ENCODE measurements at places on chromosomes 5 and 9. TPM values are rescaled to one million over a fixed set of nuclear protein-coding genes. Genes with fewer than 3 reads are reported as not detected.

DNA sequence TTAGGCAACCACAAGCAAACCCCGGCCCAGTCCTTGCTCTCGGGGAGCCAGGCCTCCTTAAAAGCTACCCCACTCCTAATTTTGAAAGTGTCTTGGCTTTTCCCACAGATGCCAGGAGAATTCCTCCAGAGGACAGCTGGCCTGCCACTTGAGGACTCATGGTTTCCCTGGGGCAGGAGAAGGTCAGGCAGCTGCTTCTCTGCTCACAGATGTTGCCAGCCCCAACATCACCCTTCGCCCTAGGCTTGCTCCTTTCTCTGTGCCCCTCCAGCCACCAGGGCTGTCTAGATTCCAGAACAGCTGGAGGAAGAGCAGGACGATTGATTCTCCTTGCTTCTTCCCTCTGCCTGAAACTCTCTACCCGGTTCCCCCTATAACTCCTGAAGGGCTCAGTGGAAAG is 8.5 kb downstream of the GGTA1 start:
- DNase-seq = no peak

DNA sequence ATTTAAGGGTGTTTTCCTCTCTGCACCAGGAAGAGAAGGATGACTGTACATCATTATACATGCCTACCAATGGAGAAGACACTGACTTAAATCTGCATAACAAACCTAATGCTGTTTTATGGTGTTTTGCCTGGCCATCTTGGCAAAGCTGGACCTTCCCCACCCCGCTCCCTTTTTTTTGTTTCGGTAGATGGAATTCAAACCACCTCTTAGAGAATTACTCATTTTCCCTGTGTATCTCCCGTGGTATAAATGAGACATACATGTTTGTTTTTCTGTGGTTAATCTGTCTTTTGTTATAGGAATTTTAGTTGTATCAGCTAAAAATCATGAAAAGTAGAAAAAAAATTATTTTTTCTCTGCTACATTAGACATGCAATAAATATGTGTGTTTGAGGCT is 28.8 kb downstream of the IL12B start:
- DNase-seq = no peak

DNA sequence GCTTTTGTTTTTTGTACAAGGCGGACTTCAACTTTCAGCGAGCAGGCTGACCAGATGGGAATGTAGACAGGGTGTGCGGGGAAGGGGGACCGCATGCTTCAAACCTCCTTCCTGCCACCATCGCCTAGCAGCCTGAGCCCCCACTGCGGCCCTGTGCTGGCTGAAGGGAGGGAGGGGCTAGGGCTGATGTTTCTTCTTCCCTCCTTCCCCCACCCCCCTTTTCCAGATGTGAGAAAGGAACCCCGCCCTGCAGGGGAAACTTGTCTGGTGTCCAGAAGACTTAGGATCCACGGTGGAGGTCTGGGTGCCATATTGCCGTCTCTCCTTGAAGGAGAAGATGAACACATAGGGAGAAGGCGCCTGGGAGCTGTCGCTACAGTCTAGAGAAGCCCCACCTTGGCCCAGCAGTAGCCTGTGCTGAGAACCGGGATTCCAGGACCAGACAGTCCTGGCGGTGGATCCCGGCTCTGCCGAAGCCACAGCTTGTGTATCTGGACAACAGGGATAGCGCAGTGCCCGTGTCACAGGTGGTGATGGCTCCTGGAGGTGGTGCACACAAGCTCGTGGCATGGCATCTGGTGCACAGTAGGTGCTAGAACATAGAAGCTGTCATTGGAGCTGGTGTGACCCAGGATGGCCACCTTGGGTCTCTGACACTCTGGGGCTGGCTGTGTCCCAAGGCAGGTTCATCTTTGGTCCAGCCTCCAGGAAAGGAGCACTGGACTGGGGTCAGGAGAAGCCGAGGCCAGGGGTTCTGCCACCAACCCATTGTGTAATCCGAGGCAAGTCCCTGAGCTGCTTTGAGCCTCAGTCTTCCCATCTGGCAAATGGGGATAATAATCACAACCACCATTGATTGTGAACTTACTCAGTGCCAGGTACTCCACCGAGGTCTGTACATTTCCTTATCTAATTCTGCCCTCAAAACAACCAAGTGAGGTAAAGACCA is 205.6 kb downstream of the C9orf50 start:
- no peak for DNase-seq

DNA sequence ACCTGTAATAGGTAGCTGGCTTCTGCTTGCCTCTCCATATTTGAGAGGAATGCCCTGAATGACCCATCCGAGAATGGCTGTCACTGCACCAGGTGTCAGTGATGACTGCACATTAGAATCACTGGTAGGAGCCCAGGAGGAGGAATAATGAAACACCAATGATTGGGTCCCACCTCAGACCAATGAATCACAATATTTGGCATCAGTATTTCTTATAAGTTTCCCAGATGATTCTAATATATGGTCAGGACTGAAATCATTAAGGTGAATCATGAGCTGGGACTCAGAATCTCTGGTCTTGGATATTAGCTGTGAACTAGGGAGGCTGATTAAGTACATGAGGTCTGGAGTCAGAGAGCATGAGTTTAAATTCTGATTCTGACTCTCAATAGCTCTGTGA is 23.4 kb downstream of the ARSB start:
- DNase-seq = no peak

GRCh38 chr5:56608217-56608925 is 207.0 kb upstream of the MAP3K1 start:
- DNase-seq = no peak

GRCh38 chr5:125272357-125272756 is 525.9 kb upstream of the ZNF608 start:
- DNase-seq = no peak

GRCh38 chr9:21689854-21690253 is 112.6 kb upstream of the MTAP start:
- DNase-seq = no peak

GRCh38 chr5:35442885-35443639 is 174.6 kb upstream of the SPEF2 start:
- no peak for DNase-seq

DNA sequence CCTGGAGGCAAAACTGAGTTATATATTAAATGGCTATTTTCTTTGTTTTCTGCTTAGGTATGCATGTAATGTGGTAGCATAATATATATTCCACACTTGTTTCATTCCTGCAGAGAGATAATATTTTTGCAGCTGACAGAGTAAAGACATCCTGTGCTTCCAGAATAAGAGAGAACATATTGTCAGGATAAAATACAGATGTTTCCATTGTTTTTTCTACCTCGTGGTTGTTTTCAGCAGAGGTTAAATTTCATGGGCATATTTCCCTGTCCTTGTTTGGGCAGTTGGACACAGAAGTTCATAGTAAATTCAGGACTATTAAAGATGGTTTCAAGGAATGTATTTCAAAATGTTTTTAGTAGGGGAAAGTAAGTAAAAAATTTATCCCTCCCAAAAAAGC is 47.6 kb upstream of the MEGF10 start:
- no peak for DNase-seq

DNA sequence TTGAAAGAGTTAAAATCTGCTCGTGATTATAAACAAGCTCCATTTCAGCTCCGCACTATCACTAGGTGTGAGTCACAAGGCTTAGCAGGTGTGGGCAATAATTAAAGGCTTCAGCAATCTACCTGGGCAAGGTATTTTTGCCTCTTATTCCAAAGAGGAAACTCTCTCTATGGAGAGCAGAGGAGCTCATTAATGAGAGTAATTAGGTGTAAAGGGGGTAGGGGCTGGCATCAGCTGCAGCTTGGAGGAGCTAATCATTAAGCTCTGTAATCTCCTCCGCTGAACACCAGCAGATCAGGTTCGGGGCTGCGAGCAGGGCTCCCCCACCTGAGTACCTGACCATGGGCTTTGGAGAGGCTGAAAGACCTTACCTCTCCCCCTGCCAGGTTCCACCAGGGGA is 129.2 kb downstream of the CRB2 start:
- no peak for DNase-seq

DNA sequence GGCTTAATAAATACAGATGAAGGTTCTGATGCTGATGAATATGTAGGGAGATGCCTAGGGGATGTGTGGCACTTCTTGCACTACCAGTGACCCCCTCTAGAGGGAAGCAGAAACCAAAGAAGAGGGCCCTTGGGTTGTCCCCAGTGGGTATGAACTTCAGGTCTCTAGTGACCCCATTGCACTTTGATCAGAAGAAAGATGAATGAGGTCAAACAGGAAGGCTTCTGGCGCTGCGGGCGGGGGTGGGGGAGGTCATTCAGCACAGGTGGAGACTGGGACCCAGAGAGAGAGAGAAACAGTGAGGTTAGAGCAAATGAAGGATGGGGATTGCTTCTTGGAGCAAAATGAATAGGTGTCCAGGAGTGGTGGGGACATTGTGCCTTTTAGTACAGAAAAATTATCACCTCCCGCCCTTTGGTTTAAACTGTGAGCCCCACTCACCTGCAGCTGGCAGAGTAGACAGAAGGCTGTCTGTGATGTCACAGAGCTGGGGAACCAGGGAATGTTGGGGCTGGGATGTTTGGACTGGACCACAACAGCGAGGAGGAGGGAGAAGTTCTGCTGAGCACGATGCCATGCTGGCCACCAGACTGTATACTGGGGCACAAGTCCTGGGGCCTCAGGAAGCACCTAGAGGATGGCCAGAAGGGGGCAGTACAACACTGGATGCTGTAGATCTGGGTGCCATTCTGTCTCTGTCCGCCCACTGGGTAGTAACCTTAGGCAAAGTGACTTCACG is at the start of gene TEX48:
Gene TEX48, minus strand, starts transcription at position 599 of the 739 bp plus-strand sequence. CDS start 10,469 bp downstream, outside the sequence.
- peak; percentile 67 for DNase-seq

- DNase-seq = no peak
Observed at GRCh38 chr9:111096051-111096450, 57.8 kb upstream of the LPAR1 start.

GRCh38 chr5:67986761-67987160 is 228.8 kb upstream of the PIK3R1 start:
- no peak for DNase-seq

- no peak for DNase-seq
Observed at GRCh38 chr5:114726131-114726530, 364.3 kb downstream of the KCNN2 start.

DNA sequence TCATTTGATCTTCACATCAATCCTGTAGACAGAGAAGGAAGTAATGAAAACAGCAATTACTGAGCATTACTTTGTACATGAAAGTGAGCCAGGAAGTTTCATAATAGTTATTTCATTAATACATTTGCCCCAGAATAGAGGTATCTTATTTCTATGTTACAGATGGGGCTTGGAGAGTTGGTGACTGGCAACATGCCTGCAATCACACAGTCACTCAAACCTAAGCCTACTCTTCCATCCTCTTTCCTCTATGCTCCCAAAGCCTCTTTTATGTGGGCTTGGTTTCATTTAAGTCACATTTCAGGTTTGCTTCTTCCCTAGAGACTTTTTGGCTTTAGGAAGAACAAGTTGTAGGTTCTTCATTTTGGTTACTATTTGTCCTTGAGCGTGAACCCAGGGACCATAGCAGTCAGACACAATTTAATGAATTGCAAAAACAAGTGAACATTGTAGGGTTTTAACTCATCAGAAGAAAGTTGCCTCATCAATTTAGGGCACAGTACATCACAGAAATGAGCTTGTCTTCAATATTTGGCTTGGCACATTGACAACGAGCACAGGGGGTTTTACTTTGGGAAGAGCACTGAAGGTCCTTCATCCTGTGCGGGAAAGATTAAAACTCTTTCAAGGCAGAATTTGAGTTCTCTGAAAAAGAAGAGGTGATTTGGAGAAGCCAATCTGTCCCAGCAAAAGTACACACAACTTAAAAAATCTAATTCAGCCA is 381.1 kb downstream of the TMEM38B start:
- no peak for DNase-seq

- DNase-seq = no peak
Observed at GRCh38 chr5:166338801-166339200, 1952.6 kb upstream of the WWC1 start.

GRCh38 chr9:88537761-88538091 is 2.7 kb downstream of the NXNL2 start:
- DNase-seq = no peak

DNA sequence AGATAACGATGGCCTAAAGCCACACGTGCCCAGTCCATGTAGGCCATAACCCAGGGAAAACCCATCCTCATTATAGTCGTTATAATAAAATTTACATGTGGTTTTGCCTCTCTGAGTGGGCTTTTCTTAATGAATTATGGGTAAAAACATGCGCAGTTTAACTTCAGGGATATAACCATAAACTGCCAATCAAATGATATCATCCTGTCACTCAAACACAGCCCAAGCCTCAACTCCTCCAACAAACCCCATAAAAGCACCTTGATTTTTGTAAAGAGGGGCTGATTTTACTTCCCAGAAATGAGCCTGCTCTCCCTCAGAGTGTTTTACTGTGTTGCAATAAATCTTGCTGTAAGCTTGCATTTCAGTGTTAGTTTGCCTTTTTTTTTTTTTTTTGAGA is 15.8 kb upstream of the SETX start:
- DNase-seq = no peak

DNA sequence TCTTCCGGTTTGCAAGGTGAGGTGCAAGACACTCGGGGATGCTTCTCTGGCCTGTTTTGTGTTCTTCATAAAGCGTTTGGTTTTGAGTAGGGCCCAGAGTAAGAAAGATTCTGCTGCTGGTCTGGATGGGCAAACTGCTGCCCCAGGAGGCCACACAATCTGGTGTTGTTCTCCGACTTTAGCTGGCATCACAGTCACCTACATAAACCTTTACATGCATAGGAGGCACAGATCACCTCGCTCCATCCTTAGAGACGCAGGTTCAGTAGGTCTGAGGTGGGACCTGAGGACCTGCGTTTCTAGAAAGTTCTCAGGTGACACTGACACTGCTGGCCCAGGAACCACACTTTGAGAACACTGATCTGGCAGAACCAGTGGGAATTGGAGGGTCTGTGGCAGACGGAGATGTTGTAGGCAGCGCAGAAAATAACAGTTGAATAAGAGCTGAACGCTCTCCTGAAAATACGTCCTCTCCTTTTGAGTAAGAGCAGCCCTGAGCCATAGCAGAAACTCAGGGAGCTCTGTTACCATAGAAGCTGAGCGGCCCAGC is 3.9 kb upstream of the SLC6A3 start:
- no peak for DNase-seq

GRCh38 chr9:76905791-76906646 is at the start of gene PRUNE2:
PRUNE2 (minus strand) TSS chr9:76906114; CDS start chr9:76905963, 151 bp downstream.
- peak; percentile 28 for DNase-seq

DNA sequence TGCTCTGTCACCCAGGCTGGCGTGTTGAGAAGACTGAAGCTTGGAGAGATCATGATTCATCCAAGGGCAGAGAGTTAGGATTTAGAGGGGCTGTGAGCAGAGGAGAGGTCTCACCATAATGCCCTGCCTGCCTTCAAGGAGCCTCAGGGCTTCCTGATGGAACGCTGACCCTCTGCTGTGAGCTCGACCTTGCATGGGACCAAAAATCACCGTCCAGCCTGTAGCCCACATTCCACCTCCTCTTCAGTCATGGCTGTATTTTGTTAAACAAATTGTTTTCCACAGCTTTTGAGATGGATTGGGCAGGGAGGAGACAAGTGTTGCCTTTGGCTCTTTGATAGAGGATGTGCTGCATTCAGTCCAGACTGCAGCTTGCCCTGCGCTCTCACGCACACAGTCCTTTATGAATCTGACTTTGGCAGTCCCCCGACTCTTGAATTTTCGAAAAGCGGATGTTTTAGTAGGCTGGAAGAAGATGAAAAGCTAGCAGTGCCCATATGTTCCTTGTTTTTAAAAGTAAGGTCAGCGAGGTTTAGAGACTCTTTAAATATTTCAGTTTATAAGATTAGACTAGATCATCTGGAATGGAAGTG is 79.5 kb downstream of the MVB12B start:
- DNase-seq = no peak

The EGFLAM gene
- not detected for polyA plus RNA-seq

The TMC1 gene
- polyA plus RNA-seq = 0.24 TPM

The SOHLH1 gene
- polyA plus RNA-seq = not detected

The PCDHB10 gene
- polyA plus RNA-seq = 0.05 TPM

The SCGB3A2 gene
- not detected for polyA plus RNA-seq

The ARSI gene
- 1.7 TPM for polyA plus RNA-seq

The IRX2 gene
- 27.1 TPM for polyA plus RNA-seq

The ASTN2 gene
- polyA plus RNA-seq = 0.31 TPM

The CDC25C gene
- 4.7 TPM for polyA plus RNA-seq

All from keratinocyte (primary cell).